Stimulated activated CD4-positive, alpha-beta T cell treated with anti-CD3 and anti-CD28 coated beads, Interleukin-15, amount 100 ng/mL, for 1 hour (primary cell): ENCODE measurements at places on chromosomes 5 and 9.

DNA sequence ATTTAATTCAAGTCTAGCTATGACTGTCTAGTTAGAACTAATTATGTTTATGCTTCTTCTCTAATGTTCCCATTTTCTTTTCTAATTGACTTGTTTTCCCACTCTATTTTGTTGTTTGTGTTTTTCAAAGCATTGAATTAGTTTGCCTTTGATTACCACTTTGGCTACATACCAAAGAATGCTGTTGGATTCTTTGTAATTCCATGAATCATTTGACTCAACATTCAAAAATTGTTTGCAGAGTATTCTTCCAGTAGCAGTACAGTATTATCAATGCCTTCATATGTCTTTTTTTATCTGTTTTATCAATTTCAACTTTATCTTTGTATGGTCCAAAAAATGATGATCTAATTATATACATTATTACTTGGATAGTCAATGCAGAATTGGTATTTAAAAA lies 288.7 kb downstream of the RFX3 start:
- DNase-seq = no peak

DNA sequence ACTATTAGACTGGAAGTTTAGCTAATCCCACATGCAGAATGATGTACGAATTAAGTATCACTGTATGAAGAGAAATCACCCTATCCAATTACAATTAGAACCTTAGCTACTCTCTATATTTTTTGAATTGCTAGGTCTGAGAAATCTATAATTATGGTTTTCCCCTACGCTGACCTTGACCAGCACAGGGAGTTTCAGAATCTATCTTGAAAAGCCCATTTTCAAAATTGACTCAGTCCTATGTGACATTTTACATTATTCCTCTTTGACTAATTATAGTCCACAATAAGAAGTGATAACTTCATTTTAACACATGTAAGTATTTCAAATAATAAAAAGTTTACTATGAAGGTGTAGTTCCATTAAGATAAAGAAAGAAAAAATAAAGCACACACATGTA lies 21.5 kb downstream of the NUDT12 start:
- DNase-seq = no peak

GRCh38 chr9:33817327-33818166 lies 587 bp downstream of the UBE2R2 start:
- DNase-seq = peak; percentile 38

DNA sequence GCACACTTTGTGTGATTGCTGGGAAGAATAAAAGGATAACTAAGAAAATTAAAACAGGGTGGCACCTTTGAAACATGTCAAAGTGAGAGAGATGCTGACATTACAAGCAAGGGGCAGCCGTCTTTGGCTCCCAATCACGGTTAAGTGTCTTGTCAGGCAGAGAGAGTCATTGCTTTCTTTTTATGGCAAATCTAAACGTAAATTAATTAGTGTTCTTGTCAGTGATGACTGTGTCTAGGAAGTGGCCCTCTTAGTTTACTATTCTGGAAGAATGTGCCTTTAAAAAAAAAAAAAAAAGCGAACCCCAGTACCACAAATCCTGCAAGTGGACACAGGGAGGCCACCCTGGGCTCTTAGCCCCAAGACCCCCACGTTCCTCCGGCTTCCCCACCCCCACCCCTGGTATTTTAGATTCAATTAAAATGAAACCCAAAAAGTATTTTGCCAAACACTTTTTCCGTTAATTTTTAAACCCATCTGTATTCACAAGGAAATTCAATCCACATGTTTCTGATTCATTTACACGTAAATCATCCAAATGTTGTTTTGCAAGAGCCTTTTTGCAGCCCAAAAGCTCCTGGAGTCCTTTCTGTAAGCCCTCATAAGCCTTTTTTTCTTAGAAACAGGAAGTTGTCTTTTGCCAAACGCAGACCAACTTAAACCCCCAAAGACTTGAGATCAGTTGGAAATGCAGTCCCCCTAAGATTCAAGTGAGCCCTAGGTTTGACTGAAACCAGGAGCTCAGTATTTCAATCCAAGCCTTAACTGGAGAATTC lies 399.3 kb downstream of the EBF1 start:
- no peak for DNase-seq

DNA sequence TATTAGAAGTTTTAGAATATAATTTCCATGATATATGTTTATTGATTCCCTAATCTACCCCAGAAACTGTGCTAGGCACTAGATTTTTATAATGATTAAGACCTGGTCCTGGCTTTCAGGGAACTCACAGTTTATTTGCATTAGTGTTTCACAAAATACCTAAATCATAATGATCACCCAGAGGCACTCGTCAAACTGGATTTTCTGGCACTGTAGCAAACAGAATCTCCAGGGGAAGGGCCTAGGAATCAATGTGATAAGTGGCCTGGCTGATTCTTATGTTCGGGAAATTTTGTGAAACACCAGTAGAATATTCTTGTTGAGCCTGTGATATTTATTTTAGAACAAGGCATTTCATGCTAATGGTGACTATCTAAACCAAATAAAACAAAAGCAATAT lies 37.4 kb upstream of the SRP19 start:
- no peak for DNase-seq

DNA sequence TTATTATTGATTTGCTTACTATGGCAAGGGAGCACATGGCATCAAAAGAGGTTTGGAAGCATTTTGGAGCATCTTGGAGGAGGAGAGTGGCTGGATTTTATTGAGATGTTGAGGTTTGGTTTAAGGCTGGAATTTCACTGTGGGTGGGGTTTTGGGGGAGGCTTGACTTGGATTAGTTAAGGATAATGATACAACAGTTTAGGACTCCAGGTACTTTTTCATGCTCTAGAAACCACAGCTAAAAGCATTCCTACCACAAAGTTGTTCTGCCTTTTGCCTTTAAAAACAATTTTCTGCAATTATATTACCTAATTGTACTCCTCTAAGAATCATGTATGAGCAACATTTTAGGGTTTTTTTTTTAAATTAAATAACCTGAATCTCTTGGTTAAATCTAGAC lies 5.0 kb downstream of the GCNT4 start:
- no peak for DNase-seq

GRCh38 chr5:176171171-176171760 lies 67.0 kb upstream of the SIMC1 start:
- DNase-seq = no peak

DNA sequence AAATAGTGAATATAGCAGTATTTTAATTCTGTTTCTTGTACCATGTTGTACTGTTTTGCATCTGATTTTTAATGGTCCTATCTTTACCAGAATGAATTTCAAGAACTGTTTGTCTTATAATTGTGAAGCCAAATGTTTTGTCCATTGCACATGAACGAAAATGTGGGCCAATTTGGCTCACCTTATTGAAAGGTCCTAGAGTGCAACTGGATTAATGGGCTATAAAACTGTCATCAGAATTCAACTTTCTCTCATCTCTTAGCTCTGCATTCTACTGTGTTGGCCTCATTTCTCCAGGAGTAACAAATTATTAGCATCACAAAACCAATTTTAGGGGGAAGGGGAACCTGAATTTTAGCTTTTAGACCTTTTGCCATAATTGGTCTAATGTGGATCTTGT lies 179.4 kb upstream of the NUDT12 start:
- no peak for DNase-seq

GRCh38 chr5:155684417-155684816 lies 642.5 kb upstream of the SGCD start:
- DNase-seq = no peak

GRCh38 chr5:172875505-172876279 lies 41.6 kb downstream of the ERGIC1 start:
- DNase-seq = no peak

DNA sequence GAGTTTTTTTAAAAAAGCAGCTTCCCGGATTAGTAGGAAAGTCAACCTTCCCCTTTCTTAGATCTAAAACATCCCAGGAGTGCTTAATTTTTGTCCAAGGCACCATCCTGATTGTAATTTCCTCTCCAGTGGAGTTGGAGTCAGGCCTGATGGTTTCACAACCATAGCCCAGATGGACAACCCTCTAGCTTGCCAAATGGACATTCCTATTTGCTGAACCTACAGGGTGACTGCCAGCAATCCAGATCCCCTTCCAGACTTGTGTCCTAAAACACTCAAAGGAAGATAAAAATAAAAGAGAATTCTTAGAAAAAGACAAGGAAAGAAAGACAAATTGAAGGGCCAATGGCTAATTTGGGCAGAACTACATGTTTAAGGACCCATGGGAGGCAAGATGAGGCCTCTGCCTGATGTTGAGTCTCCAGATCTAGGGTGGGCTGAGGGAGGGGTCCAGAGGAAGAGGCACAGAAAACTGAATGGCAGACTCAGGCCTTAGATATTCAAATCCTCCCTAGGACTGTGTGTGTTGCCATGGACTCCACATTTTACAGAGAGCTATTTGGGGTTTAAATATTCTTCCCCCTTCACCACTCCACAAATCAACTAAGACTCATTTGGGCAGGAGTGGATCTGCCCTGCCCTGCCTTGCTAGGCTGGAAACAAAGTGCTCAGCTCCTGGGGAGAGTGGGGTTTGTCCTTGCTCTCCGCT lies 38.5 kb upstream of the SLC44A1 start:
- no peak for DNase-seq

DNA sequence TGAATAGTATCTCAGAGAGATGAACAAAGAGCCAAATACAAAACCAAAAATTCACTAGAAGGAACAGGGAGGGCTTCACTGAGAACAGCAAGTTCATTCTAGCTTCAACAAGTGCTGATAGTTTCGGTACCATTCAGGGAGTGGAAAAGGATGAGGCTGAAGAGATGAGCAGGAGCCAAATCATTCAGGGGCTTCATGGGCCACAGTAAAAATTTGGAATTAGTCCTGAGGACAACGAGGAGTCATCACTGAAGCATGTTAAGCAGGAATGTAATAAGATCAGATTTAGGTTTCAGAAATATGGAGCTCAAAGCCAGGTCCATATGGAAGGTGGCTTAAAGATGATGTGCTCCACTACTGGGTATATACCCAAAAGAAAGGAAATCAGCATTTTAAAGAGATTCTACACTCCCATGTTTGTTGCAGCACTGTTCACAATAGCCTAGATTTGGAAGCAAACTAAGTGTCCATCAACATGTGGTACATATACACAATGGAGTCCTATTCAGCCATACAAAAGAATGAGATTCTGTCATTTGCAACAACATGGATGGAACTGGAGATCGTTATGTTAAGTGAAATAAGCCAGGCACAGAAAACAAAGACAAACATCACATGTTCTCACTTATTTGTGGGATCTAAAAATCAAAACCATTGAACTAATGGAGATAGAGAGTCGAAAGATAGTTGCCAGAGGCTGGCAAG lies 36.2 kb downstream of the SPOCK1 start:
- no peak for DNase-seq

DNA sequence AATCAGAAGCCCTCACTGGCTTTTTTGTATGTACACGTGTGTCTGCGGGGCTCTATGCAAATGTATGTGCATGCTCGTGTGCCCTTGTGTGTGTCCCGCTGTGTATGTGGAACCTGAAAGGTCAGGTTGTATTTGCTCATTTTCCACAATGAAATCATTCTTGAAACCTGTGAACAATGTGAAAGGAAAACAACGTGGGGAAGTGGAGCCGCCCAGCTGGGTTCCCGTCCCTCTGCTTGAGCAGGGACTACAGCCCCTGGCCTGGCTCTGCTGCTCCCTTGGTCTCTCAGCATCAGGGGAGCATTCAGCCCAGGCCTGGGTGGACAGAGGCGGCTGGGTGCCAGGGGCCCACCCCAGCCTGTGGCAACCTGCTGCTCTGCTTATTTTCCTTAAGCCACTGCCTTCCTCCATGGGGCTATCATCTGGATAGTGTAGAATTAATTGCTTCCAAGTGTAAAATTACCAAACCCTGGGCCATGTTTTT lies 3.0 kb downstream of the ECSCR start:
- DNase-seq = no peak

GRCh38 chr5:142445266-142445665 lies 120.4 kb upstream of the SPRY4 start:
- DNase-seq = no peak

GRCh38 chr5:157038568-157039187 lies 20.2 kb downstream of the HAVCR1 start:
- no peak for DNase-seq

- DNase-seq = no peak
Measured at GRCh38 chr9:21679432-21679831, 123.0 kb upstream of the MTAP start.

- DNase-seq = no peak
Measured at GRCh38 chr5:127228540-127229184, 61.9 kb upstream of the MEGF10 start.

GRCh38 chr5:54754420-54754819 lies 231.0 kb downstream of the ESM1 start:
- DNase-seq = no peak

DNA sequence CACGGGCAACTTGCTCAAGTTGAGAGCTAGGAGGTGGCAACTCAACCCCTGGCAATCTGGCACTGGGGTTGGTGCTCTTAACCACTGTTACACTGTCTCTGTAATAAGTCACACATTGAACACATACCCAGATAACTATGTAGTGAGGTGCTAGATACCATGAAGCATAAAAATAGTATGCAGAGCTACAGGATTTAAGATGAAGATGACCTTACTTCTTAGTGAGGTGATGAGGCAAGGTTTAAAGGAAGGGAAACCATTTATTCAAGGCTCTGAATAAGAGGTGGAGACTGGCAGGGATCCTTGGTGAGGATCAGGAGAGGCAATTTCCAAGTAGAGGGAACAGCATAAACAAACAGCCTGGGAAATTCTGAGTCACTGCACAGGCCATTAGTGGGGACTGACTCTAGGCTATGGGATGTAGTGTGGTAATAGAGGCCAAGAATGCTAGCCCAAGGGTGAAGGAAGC lies 67.6 kb upstream of the NR3C1 start:
- no peak for DNase-seq
